ENCODE measurements at places on chromosomes 2 and 18.
A peak's percentile ranks its signal among the peaks of the same experiment; 100 is the strongest.

DNA sequence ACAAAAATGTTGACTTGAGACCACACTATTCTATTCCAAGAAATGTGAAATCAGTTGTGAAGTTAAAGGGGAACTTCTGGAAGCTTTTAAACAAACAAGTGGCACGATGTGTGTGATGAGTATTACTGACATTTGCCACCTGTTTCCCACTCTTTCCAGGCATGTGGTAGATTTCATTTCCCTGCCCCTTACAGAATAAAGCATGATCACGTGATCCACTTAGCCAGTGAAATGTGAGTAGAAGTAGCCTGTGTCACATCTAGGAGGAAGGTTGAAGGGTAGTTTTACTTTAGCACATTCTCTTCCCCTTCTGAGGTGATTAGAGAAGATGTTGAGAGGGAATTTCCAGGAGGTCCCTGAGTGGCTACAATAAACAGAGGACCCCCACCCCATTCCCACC, 3.8 kb downstream of the COL4A4 start:
- DNase-seq, result no peak

GRCh38 chr18:48963586-48964470, 13.1 kb upstream of the SMAD7 start:
- DNase-seq, result no peak

GRCh38 chr2:85307527-85307897, 20.3 kb downstream of the TGOLN2 start:
- no peak for DNase-seq

GRCh38 chr18:56919190-56919589, 227.7 kb upstream of the BOD1L2 start:
- no peak for DNase-seq

GRCh38 chr2:70036290-70036689, 51.0 kb upstream of the PCBP1 start:
- no peak for DNase-seq

- DNase-seq, result peak; percentile 63
Observed at GRCh38 chr2:232888839-232889529, 18.9 kb downstream of the SNORC start.

- DNase-seq, result no peak
Observed at GRCh38 chr2:8211384-8211783, 470.5 kb upstream of the ID2 start.

GRCh38 chr18:76465630-76466409, 29.2 kb downstream of the ZNF516 start:
- DNase-seq, result peak; percentile 63

DNA sequence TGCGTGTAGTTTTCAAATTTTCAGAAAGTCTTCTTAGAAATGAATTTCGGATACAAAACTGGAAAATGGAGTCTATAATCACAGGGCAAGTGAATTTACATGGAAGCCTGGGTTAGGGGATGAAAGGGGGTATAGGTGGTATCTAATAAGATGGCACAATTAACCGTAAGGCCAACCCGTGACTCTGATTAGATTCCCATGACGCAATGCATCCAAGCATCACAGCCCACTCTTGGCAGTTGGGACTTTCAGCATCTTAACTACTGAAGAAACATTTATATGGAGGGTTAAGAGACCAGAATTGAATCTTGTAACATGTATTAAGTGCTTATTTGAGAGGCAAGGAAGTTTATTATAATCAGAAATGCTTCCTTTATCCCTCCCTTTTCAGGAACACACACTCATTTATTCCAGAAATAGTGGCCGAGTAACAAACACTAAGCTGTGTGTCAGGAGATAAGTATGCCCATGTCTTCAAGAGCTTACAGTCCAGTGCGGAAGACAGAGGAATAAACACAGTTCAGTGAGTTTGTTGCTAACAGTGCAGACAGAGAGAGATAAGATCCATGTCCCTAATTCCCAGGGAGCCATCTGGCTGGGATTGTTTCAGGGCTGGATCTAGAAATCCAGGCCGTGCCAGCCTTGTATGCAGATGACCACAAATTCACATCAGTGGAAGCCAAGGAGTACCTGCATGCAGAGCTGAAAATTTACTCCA, 151.2 kb downstream of the ANTXR1 start:
- no peak for DNase-seq

GRCh38 chr2:9527995-9528787, 27.4 kb downstream of the ADAM17 start:
- no peak for DNase-seq

DNA sequence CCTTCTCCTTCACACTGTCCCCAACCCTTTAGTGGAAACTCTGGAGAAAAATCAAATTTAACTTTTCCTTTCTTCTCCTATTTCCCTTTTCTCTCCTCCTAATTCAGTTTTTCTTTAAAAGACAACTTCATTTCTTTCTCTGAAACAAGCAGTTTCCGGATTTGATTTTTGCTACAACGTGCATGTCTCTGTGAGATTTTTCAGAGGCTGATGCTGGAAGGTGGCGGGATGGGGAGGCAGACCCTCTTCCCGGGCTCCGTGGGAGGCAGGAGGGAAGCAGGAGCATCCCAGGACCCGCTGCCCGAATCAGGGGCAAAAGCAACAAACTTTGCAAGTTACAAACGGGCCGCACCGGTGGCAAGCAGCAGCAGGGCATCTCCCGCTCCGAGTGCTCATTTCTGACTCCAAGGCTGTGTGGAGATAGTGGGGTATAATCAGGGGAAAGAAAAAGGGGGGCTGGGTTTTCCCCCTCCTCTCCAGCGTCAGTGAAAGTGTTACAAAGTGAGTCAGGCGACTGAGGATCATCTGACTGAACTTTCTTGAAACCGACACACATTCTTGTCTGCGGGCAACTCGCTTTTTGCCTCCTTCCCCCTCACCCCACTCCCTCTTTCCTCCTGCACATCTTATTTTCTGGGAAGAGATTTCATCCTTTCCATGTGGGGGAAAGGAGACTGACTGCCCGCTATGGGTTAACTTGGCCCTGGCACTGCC, 6.4 kb downstream of the ZEB2 start:
- DNase-seq, result peak; percentile 64

DNA sequence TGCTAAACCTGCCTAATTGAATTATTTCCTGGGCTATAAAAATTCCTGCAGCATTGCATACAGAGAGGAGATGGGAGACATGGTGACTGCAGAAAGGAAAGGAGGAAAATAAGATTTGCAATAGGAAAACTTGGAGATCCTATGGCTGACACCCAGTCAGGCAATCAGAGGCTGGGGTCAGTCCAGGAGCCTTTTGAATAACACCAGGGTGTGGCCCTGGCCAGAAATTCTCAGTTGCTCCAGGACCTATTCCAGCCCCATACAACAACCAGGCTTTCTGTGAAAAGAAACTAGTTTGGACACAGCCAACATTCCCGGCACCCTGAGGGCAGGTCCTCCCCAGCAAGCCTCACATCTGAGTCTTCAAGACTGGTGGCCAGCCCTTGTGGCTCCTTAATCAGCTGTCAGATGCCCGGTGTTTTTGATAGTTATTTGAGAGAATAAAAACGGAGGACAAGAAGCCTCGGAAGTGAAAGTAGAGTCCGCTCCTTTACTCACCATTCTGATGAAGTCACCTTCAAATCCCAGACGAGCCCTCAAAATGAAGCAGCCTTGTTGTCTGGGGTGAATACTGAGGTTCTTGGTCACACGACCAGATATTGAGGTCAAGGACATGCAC, 31.1 kb upstream of the GMCL1 start:
- no peak for DNase-seq

GRCh38 chr2:6523476-6523875, 342.2 kb downstream of the CMPK2 start:
- DNase-seq, result no peak

GRCh38 chr2:237920673-237921072, 46.1 kb upstream of the UBE2F start:
- DNase-seq, result no peak
